Left renal pelvis (tissue), 4 donors: ENCODE measurements at places on chromosomes 1 and 21. TPM values are rescaled to one million over a fixed set of nuclear protein-coding genes. Genes with fewer than 3 reads are reported as not detected.

GBP7 gene
- polyA plus RNA-seq = 0.11 TPM

KCNQ4 gene
- 2.1 TPM for polyA plus RNA-seq

MAP3K21 gene
- polyA plus RNA-seq = 33.8 TPM

GFI1 gene
- polyA plus RNA-seq = 0.30 TPM

NPPA gene
- not detected for polyA plus RNA-seq

CLCA4 gene
- polyA plus RNA-seq = not detected

IL12RB2 gene
- 0.49 TPM for polyA plus RNA-seq

NBPF1 gene
- 76.0 TPM for polyA plus RNA-seq
